ENCODE measurements at places on chromosomes 1 and 21.

DNA sequence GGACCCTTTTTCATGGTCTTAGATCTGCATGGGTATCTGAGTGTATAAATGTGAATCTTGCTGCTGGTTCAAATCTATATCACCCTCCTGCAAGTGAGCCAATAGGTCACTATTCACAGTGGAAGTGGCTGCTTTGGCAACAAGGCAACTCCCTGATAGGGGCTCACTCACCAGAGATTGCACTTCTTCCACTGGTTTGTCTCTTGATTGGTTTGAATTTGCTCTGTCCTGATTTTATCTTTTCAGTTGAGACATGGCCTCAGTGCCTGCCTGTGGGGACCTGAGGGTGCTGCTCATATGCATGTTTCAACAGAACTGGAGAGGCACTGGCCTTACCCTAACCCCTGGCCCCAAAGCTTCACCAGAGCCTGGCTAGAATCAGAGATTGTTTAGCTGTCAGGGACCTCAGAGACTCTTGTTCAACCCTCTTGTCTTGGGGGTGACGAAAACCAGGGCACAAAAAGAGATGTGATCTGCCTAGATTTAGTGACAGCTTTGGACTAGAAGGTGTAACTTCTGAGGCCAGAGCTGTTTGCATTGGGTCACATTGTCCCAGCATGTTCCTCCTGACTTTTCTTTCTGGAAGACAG is 16.9 kb downstream of the AVPR1B start:
- no peak for DNase-seq

DNA sequence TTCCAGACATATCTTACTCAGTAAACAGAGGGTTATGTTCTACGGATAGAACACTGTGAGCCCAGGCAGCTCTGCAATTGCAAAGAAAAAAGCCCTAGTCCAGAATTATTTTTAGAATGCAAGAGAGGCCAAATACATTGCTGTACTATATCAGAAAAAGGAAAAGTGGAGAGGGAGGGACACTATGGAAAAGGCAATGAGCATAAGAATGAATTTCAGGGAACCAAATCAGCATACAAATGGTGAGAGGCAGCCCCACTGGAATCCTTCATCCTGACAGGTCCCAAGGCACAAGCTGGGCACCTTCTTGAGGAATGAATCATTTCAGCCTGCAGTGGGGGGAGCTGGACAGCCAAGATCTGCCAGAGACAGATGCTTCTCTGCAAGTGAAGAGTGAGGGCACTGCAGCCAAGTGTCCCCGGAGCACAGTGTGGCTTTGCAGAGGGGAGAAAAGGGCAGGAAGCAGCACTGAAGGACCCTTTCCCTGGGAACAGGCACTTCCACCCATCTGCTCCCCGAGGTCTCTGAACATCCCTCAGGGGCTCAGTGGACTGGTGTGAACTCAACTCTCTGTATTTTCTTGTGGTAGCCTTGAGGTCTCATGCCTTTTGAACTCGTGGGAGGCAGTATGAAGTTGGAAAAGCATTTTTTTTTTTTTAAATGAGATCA is 115.6 kb downstream of the XCL2 start:
- DNase-seq: no peak

DNA sequence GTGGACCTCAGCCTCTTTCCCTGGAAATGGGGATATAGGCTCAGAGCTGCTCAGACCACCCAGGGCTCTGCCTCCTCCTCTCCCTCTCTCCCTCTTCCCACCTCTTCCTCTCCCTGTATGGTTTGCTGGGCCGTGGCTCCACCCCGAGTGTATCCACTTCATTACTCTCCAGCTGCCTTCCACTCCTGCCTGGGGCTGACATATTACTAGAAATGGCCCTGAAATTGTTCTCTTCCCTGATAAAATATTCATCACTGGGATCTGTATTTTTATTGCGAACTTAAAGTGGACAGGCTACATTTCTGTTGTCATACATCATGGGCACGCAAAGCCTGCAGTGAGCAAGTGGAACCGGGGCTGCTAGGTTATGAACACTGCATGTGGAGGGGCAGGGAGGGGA is 225.0 kb downstream of the HHAT start:
- DNase-seq: no peak

DNA sequence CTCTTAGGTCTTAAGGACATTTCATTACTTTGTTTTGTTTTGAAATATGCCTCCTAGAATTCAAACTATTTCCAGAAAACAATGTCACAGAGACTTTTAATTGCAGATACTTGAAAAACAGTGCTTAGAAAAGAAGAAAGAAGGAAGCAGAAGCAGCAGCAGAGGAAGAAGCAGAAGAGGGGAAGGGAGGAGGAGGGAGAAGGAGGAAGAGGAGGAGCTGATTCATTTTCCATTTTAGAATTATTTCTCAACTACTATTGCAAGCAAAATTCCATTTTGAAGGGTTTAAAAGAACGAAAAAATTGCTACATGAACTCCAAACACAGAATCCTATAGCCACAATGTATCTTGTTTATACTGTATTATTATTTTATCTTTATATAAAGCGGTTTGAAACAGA is 13.9 kb downstream of the RC3H1 start:
- DNase-seq: no peak

DNA sequence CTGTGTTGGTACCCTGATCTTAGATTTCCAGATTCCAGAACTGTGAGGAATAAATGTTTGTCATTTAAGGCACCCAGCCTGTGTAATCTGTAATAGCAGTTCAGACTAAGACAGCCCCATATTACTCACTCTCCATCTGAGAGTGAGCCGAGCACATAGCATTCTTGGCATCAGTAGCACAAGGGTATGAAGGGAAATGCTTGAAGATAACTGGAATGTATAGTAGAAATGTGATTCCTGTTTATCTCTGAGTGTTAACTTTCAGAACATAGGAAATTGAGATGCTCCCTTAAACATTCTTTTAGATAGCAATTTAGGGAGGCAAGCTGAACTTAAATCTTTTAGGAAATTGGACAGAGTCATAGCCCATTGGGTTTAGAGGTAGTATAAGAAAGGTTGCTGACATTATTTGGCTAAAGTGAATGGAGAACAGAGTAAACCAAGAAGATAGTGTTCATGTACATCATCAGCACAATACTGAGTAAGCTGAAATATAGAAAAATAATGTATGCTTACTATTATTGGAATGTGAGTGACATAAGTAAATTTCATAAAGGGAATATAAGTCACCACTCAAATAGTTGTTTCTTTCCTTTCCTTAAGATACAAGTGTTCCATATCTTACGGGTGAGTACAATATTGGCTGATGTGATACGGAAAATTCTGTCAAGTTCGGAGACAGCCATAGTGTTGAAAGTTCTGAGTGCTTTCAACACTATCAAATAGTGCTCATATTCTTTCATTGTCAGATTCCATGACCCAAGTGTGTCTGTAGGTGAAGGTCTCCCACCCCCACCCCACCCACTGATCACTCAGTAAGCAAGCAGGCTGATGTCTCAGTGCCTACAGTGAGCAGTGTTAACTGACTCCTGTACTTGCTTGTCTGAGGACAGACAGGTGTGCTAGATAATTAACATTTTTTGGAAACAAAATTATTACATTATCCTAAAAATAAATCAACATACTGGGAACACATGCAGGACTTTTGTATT is 73.7 kb downstream of the LRRC8D start:
- no peak for DNase-seq

GRCh38 chr1:33429332-33429731 is 1.6 kb downstream of the PHC2 start:
- no peak for DNase-seq

DNA sequence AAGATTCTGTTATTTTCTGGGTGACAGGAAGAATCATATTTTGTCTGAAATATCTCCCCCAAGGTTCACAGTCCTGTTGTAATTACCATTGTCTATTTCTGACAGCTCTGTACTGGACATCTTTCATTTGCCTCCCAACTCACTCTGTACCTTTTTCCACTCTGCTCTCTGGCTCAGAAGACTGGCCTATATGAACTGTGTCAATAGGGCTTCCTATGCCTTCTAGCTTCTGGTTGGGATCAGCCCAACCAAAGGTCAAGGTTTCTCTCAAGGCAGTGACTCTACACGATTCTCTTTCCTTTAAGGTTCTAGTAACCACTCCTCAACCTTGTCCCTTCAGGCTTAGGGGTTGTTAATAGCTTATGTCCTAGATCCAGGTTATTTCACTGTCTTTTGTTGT is 17.5 kb downstream of the KLHL12 start:
- no peak for DNase-seq

- no peak for DNase-seq
Observed at GRCh38 chr1:11703357-11704193, 12.1 kb downstream of the DRAXIN start.

- no peak for DNase-seq
Observed at GRCh38 chr1:89081005-89081404, 16.0 kb upstream of the GBP1 start.

Data from activated CD4-positive, alpha-beta T cell treated with anti-CD3 and anti-CD28 coated beads for 24 hours (primary cell).